Hematopoietic multipotent progenitor cell treated with erythropoietin and hydrocortisone succinate and interleukin-3 and kit ligand, for 8 days (in vitro differentiated cells): ENCODE measurements at places on chromosomes 16 and 17.

DNA sequence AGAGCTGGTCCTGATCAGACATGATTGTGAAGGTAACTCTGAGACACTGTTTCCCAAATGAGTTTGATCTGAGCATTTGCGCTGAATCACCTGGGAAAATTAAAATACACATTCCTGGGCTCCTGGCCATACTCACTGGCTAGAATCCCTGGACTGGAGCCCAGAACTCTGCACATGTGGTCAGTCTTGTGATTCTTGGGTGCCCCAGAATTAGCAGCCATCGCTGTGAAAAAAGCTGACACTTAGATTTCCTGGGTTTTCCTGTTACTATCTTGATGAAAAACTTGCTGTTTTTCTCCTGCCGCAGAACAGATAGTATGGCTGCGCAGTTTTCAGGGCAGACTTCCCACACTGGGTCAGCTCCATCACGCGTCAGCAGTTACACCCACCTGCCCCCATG is 24.6 kb downstream of the NECAB2 start:
- no peak for DNase-seq

GRCh38 chr16:2741168-2741567 is 11.3 kb upstream of the SRRM2 start:
- DNase-seq, result no peak

DNA sequence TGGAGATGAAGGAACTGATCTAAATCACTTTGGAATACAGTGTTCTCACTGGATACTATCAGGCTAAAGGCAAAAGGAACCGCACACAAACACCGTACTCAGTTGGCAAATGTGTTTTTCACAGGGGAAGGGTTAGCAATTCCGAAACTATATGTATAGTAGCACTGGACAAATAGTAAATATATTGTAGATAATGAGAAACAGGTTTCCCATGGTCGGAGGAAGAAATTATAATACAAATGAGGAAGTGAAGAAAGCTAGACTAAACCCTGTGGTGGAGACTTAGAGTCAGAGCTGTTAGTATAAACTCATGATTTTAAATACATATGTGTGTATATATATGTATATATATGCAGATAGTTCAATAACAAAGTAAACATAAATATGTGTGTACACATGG is 414.1 kb upstream of the SALL1 start:
- DNase-seq, result no peak

DNA sequence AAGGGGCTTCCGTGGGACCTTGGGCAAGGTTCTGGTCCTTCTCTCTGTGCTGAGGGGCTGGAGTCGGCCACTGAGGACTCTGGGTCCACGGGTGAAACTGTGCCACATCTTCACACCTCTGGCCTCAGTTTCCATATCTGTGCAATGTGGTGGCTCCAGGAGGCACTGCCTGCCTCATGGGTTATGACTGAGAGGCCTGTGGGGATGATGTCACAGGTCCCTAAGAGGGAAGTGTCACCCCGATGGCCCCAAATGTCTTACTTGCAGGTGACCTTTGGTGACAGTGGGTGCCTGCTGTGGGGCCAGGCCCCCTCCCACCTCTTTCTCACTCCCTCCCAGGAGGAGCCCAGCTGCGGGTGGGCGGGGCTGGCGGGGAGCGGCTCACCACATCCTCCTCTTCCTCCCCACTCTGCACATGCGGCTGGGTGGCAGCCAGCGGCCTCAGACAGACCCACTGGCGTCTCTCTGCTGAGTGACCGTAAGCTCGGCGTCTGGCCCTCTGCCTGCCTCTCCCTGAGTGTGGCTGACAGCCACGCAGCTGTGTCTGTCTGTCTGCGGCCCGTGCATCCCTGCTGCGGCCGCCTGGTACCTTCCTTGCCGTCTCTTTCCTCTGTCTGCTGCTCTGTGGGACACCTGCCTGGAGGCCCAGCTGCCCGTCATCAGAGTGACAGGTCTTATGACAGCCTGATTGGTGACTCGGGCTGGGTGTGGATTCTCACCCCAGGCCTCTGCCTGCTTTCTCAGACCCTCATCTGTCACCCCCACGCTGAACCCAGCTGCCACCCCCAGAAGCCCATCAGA is at the start of gene IL21R:
Gene IL21R (plus strand): TSS at position 407 of the 801 bp plus-strand sequence. CDS start 27,898 bp downstream, outside the sequence.
- peak; percentile 32 for DNase-seq

- peak; percentile 9 for DNase-seq
These were observed 22.7 kb upstream of the ZC3H7A start for GRCh38 chr16:11819798-11820197.

DNA sequence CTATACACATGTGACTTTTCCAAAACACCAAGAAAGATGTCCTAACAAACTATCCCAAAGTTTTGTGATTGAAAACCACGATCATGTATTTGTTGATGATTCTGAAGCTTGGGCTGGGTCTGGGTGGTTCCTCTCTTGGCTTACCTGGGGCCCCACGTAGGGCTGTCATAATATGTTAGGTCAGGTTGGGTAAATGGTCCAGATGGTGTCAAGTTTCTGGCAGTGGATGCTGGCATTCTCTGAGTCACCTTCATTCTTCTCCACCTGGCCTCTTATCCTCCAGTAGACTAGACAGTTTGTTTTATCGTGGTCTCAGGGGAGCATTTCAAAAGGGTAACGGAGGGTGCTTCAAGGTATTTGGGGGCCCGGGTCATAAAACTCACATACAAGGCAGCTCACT is 39.4 kb downstream of the SYCE1L start:
- no peak for DNase-seq

GRCh38 chr17:62898239-62898864 is 67.7 kb upstream of the TANC2 start:
- no peak for DNase-seq

DNA sequence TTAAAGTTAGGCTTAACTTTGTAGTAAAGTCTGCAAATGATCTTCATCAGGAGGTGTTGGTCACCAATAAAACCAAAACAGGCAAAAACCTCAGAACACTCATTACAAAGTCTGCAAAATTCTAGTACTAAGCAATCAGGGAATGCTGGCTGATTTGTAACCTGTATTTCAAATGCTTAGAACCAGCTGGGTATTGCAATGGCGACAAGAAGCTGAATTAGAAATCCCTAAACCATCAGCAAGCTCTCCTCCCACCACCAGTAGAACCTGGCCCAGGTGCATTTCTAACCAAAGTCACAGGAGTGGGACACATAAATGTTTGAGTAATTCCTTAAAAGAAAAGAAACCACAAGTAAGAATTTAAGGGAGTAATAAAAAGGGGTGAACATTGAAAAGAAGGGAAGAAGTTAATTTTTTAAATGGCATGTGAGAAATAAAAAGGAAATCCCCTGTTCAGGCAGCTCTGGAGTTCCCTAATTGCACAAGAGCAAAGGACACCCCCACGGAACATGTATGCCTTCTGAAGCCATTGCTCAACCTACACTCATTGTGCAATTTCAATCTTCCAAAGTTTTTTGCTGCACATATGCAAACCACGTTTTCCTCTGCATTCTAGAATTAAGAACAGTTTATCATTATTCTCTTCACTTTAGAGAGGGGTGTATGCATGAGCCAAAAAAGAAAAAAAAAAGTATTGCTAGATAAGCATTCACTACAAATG is 102.9 kb downstream of the HIC1 start:
- no peak for DNase-seq

DNA sequence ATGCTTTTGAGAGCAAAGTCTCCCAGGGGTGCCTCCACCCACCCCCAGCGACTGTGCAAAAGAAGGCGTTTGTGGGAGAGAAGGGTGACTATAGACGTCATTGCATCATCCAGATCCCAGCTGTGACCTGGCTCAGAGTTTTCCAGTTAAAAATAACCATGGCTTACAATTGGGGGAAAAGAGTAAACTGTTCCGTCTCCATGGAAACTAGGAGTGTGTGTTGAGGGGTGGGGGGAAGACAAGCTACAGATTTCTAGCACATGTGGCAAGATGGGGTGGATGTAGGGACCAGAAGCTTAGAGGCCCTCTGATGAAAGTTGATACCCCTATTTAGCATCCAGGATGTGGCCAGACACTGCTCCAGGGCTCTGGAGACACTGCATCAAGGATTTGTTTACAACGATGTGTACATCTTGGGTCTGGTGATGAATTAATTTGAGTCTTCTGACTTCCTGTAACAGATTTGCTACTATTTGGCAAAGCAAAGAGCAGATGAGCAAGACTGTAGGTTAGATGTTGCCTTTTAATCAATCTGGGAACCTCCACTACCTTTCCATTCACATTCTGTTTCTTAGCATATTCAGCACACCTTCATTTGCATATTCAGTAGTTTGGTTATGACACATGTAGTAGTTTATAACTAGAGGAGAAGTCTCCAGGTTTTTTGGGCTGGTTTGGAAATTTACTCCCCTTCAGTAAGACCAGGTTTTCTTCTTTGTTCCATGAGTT is 6.2 kb upstream of the DUSP14 start:
- no peak for DNase-seq

DNA sequence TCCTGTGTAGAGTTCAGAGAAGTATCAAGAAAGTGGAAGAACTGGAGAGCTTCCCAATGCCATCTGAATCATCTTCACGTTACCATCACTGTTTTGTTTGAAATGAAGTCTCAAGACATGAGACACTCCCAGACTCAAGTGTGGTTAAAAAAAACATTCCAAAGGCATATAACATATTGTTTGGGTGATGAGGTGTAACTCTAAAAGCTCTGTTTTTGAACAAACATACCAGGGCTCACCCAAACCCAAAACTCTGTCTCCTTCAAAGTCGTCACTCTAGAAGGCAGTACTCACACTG is 6.3 kb upstream of the ZCCHC14 start:
- no peak for DNase-seq

GRCh38 chr16:5378531-5378930 is 280.9 kb upstream of the EEF2KMT start:
- DNase-seq, result no peak

DNA sequence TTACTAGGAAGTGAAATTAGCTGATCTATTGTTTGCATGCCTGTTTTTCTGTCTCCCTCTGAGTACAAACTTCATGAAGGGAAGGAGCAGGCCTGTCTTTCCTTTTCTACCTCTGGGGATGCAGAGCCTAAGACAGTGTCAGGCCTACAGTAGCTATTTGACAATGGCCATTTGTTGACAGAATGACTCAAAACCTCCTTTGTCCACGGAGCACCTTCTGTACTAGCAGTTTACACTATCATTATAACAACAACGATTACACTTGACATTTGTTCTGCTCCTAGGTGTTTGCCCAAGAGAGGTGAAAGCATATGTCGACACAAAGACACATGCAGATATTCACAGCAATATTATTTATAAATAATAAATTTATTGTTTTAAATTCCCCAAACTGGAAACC is 132.3 kb upstream of the IRX3 start:
- DNase-seq, result no peak

DNA sequence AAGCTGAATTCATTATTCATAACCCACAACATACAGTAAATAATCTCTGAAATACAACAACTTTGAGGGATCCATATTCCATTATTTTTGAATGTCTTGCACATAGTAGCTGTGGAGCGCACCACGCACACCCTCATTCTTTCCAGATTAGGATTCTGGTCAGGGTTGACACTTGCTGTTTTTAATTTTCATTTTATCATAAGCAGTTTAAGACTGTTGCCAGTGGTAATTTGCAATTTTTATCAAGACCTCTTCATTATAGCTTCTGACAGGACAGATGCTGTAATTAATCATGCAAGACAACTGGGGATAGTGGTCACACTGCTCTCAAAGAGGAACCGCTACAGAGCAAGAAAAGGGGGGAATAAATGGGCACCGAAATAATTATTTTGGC is 109.7 kb downstream of the TOX3 start:
- DNase-seq, result no peak

DNA sequence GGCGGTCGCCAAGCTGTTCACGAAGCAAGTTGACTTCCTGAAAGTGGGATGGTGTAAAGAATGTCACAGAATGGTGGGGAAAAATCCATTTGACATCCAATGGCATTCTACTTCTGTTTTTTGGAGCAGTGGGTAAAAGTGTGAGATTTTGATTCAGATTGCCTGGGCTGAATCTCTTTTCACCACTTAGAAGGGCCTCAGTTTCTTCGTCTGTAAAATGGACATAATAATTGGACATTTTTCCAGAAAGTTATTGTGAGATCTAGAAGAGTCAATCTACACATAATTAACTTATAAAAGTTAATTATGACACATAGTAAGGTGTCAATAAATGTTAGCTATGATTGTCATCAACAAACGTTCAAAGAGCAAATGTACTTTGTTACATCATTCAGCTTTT is 3.0 kb downstream of the KRT40 start:
- no peak for DNase-seq

- DNase-seq, result no peak
These were observed 55.3 kb downstream of the PIGL start for GRCh38 chr17:16272111-16272840.

DNA sequence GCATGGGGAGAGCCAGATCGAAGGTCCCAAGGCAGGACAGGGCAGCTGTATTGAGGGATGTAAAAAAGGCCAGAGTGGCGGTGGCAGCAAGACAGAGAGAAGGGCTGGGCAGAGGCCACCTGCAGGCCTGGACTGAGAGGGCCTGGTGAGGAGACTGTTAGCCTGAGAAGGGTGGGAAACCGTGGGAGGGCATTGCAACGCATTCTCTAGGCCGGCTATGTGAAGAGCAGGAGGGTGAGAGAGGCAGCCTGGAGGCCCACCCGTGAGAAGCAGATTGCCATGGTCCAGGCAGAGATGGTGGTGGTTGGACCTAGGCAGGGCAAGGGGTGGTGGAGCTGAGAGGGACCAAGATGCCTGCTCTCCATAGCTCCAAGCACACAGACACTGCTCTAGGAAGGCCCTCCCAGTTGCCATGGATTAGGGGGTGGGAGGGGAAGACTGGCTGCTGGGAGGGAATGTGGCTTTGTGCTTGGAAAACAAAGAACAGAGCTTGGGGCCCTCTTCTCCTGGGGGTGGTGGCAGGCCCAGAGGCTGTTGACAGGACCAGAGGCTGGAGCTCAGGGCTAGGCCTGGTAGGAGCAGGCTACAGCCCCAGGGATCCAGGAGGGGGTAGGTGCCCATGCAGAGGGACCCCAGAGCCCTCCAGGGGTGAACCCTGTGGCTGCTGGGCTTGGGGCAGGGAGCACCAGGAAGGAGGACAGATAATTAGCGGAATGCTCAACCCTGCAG is 12.4 kb upstream of the TCAP start:
- no peak for DNase-seq

GRCh38 chr16:75570396-75571065 is 4.4 kb downstream of the GABARAPL2 start:
- DNase-seq, result no peak

DNA sequence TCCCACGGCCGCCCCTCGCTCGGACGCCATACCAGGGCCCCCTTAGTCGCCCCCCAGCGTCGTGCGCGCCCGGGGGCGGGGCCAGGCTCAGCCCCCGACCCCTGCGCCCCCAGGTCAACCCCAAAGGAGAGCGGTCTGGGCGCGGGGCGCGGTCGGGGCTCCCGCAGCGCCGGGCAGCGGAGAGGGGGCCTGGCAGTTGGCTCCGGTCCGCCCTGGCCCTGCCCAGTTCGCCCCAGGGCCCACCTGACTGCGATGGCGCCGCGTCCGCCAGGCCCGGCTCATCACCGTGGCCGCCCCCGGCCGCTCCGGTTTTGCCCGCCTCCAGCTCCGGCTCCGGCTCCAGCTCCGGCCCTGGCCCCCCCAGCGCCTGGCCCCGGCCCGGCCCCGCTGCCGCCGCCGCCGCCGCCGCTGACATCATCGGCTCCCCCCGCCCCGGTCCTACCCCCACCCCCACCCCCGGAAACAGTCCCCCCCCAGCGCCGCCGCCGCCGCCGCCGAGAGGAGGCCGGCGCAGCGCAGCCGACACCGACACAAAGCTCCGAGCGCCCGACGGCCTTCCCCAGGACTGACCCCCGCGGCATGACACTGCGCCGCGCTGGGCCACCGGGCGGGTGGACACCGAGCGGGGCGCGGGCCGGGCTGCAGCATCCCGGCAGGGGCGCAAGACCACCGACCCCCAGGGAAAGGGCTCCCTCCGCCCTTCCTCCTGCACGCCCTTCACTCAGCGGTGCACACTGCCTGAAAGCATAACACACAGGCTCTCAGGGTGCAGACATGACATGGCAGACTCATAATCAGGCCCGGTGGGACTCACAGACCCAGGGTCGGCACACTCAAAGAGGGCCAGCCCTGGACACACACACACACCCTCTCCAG is at the start of gene ZBTB4:
Gene ZBTB4 (minus strand): TSS at position 419 of the 876 bp plus-strand sequence. CDS start 12,830 bp downstream, outside the sequence.
- peak; percentile 43 for DNase-seq
